ENCODE measurements at places on chromosomes 6 and 20. TPM values are rescaled to one million over a fixed set of nuclear protein-coding genes. Genes with fewer than 3 reads are reported as not detected.

DNA sequence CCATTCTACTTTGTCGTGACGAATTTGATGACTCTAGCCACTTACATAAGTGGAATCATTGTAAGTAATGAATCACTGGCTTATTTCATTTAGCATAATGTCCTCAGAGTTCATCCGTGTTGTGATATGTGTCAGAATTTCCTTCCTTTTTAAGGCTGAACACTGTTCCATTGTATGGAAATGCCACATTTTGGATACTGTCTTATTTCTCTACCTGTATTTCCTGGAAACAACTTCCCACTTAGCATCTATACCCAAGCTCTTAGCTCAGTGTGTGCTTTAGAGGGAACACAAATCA is 28.8 kb upstream of the GGTLC1 start:
- no peak for DNase-seq

DNA sequence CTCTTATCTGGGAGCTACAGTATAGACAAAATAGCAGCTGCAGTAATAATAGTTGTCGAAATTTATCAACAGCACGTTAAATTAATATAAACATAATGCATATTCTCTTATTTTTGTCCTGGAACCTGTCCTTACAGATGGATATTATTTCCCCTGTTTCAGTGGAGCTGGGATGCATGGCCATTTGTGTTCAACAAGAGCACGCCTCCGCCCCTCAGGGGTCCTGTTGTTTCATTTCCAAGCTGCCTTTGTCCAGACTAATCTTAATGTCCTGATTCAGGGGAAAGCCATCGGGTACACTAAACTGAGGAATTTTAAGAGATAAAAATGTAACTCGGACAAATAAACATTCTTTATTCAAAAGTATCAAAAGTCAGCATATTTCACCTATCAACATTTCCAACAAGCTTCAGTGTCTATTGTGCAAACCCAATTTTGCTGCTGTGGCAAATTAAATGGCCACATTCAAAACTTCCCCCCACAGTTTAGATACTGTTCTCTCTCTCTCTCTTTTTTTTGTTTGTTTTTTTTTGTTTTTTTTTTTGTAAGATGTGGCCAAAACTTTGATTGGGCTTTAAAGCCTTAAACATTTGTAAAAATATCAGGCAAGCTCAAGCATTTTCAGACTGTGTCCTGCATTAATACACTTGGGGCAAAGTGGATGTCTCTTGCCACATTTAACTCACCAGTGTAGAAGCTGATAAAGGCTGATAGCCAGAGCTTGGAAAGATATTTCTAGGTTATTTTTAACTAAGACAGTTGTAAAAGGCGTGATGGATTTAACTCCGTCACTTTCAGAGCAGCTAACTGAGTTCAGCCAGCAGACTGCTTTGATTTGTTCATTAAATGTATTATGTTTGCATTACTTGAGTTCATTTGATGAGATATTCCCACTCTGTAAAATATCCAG is 112.5 kb upstream of the QKI start:
- no peak for DNase-seq

DNA sequence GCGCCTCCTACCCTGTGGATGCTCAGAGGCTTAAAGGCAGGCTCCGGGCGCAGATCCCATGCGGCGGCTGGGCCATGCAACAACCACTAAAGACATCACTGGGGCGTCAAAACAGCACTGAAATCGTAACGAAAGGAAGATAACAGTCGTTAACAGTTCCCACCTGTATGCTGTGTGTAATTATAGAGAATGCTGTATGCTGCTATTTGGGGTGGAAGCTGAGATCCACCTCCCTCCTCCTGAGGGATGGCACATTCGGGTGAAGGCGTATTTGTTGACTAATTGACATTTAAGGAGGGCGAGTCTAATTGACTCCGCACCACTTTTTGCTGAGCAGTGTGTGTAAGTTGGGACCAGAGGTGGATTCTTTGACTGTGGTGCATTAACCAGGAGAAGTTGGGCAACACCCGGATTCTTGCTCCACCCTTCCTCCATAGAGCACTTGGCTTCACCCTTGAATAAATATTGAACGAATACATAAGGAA is 687 bp downstream of the SLC35A1 start:
- no peak for DNase-seq

GRCh38 chr6:1335367-1336037 is 23.6 kb downstream of the FOXQ1 start:
- DNase-seq, result peak; percentile 85

DNA sequence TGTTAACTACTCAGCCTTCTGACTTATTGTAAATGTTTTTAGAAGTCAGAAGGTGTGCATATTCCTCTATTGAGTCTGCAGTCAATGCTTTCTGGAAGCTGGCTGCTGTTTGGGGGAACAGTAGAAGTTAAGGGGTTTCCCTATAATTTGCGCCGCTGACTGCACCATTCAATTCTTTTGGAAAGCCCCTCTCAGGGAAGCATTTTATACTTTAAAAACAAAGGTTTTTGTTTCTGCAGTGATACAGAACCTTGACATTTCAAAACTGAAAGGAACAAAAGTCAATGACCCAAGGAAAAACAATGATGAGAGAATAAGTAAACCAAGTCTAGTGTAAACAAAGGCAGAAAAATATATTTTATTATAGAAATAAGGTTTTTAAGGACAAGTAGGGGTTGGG is 120.8 kb upstream of the TNFAIP3 start:
- DNase-seq, result no peak

DNA sequence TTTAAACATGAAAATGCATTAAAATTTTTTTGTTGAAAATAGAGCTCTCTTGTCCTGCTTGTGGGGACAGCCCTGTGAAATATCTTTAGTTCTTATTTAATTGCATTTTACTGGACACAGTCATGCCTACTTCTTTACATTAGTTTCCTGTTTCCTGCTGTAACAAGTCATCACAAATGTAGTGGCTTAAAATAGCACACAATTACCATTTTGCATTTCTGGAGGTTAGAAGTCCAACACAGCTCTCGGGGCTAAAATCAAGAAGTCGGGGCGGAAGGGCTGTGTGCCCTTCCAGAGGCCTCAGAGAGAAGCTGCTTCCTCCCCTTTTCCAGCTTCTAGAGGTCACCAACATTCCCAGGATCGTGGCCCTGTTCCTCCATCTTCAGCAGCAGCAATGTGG is 29.4 kb downstream of the PNLDC1 start:
- no peak for DNase-seq

DNA sequence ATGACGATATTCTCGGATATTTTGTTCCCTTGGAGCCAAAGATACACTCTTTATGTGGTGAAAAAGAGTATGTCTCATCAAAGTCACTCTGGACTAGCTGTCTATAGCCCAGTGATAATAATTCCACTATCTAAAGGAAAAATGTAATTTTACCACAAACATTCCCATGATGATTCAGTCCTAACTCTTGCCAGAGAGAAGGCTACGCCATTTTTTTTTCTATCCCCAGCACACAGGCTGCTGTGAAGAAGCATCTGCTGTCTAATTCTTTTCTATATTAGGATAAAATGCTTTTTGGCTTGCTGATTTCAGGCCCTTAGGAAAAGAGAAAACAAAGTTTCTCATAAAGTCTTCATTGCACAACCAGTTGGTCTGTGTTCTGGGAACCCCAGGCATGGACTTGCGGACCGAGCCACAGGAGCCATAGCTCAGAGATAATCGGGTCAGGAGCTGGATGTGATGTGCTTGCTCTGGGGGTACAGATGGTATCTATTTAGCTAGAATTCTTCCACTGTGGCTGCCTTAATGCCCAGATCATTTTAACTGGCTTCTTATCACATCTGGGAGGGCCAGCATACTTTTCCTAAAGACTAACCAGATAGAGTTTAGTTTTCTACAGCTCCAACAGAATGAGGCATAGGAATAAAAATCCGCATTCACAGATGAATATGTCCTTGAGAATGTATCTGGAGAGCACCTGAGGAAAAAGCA is 683.7 kb upstream of the ID4 start:
- DNase-seq, result no peak

The TGM3 gene
- total RNA-seq, result 0.15 TPM

The ADRM1 gene
- total RNA-seq, result 56.6 TPM

The RIPOR3 gene
- total RNA-seq, result 8.4 TPM

The BACH2 gene
- 3.4 TPM for total RNA-seq

All from right lobe of liver (tissue), 6 donors.